Mammary epithelial cell (primary cell): ENCODE measurements at places on chromosomes 3 and 15. TPM values are rescaled to one million over a fixed set of nuclear protein-coding genes. Genes with fewer than 3 reads are reported as not detected.

CILP gene
- polyA plus RNA-seq = not detected

GLDN gene
- polyA plus RNA-seq = not detected

CPN2 gene
- polyA plus RNA-seq = not detected

CCDC39 gene
- polyA plus RNA-seq = not detected

GOLGA6B gene
- not detected for polyA plus RNA-seq

FSIP1 gene
- 1.2 TPM for polyA plus RNA-seq

PLAAT1 gene
- 2.0 TPM for polyA plus RNA-seq

SCN11A gene
- polyA plus RNA-seq = not detected

TIMP4 gene
- polyA plus RNA-seq = not detected

AADACL2 gene
- not detected for polyA plus RNA-seq

TRIM59 gene
- polyA plus RNA-seq = 4.9 TPM

SLC35G2 gene
- polyA plus RNA-seq = 3.9 TPM

CTDSPL gene
- 86.8 TPM for polyA plus RNA-seq

THAP10 gene
- polyA plus RNA-seq = 2.5 TPM

TRIM71 gene
- polyA plus RNA-seq = 0.01 TPM

PLCH1 gene
- 0.42 TPM for polyA plus RNA-seq
